ENCODE measurements at places on chromosomes 2 and 18.

- peak; percentile 27 for DNase-seq
Observed at GRCh38 chr18:59085797-59086196, 53.9 kb upstream of the SEC11C start.

DNA sequence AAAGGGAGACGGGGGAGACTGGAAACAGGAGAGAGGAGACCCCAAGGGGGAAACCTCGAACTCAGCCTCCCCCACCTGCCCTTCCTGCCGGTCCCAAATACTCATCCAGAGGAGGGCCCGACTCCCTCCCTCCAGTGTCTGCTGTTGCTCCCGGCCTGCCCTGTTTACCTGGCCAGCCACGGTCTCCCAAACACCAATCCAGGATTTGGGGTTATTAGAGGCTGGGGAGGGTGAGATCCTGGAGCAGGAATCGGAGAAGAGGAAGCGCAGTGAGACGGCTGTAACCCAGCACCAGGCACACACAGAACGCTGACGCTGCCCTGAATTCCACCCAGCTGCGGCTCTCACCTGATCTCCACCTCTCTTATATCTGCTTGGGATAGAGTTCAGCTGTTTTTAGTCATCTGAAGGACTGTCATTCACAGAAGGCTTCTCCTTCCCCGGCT lies 213.0 kb downstream of the TNS1 start:
- DNase-seq = no peak

GRCh38 chr2:139165601-139166000 lies 385.4 kb upstream of the NXPH2 start:
- no peak for DNase-seq

DNA sequence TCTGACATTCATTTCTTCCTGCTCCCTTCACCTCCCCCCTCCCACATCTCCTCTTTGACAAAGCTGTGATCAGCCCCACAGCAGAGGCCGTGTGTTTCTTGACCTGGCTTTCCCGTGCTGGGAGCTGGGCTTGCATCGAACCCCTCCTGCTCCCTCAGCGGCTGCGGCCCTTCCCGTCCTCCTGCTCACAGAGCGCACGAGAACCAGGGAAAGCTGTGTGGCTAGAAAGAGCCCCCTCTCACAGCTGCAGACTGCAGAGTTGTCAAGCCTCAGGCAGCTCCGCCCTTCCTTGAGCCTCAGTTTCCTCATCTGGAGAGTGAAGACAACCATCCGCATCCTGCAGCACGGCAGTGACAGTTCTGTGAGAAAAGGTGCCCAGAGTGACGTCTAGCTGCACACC lies 65.7 kb upstream of the GLI2 start:
- no peak for DNase-seq

- no peak for DNase-seq
Observed at GRCh38 chr2:16686641-16687040, 21.0 kb upstream of the CYRIA start.

DNA sequence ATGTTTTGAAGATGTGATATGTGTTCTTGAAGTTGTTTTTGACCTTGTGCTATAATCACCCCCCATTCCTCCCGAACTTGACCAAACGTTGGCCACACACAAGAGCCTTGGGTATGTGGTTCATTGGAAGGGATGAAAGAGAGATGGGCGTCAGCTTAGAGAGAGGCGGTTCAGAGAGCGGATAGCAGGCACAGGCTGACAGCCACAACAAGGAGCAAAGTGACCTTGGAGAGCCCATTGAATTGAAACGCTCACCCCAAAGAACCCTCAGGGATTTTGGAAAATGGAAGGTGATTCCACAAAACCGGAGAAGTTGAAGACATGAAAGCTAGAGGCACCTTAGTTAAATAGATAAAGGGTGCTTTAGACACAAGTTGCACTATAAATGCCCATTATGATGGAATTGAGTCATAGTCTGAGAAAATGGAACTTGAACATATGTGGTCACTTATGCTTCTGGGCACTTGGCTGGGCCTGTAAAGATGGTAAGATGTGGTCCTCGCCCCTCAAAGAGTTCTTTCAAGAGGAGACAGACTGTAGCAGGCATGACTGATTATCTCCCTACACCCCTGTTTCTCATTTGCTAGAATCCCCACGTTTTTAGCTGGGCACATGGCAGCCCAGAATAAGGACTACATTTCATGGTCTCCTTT lies 188.5 kb upstream of the HAAO start:
- no peak for DNase-seq

DNA sequence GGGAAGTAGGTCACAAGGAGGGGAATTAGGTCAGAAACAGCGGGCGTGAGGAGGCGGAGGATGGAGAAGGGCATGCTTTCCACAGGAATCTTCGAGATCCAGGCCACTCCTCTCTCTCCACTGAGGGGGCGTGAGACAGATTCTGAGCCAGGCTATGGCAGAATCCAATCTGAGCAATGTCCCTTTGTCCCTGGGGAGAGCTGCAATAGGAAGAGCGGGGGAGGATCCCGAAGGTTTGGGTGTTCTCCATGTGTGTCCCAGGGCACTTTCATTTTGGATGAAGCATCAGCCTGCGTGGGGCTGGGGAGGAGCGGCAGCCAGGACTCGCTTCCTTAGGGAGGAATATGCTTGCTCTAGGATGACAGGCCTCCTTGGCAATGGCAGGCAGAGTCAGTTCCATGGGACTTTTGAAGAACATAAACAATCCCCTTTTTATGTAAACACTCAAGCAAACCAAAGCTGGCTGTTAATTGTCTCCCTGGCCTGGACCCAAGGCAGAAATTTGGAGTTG lies 84.0 kb downstream of the LIPG start:
- DNase-seq = peak; percentile 63

DNA sequence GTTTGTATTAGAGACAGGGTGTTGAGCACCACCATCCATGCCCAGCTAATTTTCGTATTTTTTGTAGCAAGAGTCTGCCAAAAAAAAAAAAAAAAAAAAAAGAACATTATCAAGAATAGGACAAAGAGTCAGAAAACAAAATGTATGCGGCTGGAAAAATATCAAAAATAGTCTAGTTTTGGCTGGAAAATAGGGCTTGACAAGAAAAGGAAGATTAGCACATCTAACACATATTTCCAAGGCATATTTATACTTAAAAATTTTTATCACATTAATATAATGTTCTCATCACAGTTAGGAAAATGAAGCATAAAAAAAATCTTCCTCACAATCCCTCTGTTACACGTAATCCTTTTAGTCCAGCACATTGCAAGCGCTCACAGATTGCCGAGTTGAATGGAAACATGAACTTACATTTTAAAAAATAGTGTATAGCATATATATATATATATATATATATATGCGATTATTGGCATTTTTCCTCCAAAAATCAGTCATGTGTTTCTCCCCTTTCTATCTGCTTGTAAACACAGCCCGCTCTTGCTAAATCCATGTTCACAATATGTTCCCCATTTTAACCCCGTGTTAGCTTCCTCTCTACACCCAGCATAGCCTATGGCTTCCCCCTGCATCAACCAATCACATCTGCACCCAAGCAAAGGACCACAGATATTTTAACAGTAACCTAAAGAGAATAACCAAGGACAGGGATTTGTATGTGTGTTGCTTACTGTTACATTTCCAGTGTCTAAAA lies 183.0 kb downstream of the AFF3 start:
- no peak for DNase-seq

GRCh38 chr2:101753720-101754490 lies 56.4 kb downstream of the MAP4K4 start:
- no peak for DNase-seq

DNA sequence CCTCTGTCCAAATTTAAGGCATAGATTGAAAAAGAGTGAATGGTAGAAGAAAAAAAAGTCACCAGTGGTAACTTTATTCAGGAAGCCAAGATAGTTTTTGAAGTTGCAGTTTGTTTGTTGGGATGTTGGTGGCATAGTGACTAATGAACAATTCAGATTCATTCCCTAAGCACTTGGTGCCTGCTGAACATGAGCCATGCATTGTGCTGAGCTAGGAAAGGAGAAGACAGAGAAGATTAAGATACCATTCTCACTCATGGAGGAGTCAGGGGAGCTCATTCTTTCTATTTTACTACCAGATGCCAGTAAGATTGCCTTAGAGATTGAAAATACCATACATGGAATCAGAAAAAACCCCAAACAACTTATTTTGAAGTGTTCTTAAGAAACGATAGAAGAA lies 25.1 kb downstream of the MEIS1 start:
- DNase-seq = no peak

DNA sequence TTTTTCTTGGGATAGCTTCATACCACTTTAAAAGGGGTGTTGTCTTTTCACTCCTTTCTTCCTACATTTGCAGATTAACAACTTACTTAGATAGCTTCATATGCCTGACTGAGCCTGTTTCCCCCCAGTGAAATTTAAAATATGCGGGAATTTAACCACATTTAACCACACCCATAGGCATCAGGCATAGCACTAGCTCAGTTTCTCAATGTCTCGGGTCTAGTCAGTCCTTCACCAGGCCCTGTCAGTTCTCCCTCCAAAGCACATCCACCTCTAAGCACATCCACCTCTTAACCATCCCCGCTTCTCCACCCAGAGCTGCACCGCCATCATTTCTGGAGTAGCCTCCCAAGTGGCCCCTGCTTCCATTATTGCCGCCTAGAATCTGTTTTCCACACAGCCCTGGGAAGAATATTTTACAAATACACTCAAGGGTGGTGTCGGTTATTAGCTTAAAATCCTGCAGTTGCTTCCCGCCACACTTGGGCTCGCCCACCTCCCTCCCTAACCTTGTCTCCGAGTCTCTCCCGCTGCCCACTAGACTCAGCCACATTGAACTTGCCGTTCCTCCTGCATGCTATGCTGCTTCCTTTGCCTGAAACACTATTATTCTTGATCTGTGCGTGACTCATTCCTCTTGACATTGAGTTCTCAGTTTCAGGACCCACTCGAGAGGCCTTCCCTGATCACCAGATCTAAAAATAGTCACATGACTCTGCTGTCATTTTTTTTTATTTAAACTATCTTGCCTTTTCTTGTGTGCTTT lies 68.3 kb downstream of the SPTBN1 start:
- no peak for DNase-seq

- DNase-seq = no peak
Observed at GRCh38 chr2:154375579-154375931, 322.9 kb upstream of the KCNJ3 start.

DNA sequence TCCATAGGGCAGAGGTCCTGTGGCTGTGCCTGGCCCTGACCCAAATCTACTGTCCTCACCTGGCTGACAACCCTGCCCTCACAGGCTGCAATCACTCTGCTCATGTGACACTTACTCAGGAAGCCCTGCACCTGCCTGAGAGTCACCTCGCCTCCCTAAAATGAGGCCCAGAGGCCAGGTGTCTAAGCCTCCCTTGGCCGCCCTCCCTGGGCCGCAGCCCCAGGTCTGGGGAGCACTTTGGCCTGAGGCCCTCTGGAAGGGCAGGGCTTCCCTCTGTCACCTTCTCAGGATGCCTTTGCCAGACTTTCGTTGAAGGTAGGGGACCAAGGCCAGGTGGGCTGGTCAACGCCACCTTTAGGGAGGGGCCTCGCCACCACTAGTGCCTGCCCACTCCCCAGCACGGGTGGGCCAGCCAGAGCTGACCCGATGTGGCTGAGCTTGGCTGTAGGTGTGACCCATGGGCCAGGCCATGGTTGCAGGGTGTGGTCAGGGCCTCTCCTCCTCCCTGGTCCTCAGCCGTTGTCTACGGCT lies 6.1 kb upstream of the GPC1 start:
- DNase-seq = no peak

DNA sequence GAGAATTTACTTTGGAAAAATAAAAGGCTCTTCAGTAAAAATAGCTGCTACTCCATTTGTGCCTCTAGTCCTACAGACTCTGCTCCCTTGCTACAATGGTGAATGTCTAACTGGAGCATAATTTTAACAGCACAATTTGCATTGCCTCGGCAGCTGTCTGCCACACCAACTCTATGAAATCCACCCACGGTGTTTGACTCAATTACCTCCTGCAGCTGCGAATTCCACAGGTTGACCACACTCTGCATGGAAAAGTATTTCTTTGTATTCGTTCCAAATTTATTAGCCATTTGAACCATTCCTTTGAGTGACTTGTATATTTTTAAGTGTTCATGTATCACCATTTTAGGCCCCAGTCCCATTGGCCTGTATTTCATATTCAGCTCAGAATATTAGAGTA lies 182.1 kb upstream of the CCDC68 start:
- DNase-seq = no peak

DNA sequence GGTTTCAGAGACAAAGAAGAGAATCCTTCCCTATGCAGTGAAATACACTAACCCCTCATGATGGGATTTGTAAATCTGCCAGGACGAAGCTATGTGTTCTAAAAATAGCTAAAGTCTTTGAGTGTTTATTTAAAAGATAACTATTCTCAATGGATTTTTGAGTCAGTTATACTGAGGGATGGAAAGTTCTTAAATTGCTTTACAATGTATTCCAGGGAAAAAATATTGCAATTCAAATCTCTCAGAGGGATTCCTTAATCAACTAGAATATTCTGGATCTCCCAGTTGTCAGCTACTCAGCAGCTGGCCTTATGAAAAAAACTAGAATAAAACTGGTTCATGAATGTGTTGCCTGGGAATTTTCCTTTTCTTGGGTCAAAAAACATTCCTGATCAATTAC lies 312.4 kb downstream of the PLCL1 start:
- no peak for DNase-seq

- DNase-seq = no peak
Observed at GRCh38 chr2:68390586-68390985, 25.5 kb downstream of the PLEK start.

- DNase-seq = peak; percentile 94
Observed at GRCh38 chr2:65435625-65436168, 3.3 kb upstream of the SPRED2 start.

DNA sequence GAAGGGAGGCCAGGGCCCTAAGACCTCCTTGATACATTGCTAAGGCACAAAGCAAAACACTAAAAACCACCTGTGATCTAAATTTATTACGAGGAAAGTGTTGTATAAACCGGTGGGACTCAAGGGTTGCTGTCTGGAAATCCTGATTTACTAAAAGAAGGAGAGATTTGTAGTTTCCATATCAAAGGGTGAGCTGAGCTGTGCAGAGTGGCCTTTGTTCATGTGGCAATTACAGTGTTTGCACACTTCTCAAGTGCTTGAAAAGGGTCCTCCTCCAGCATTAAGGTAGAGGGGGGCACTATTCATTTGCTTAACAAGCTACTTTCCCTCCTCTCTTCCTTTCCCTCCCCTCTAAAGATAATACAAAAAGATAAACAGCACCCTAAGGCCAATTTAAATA lies 30.5 kb upstream of the ITGA4 start:
- no peak for DNase-seq

DNA sequence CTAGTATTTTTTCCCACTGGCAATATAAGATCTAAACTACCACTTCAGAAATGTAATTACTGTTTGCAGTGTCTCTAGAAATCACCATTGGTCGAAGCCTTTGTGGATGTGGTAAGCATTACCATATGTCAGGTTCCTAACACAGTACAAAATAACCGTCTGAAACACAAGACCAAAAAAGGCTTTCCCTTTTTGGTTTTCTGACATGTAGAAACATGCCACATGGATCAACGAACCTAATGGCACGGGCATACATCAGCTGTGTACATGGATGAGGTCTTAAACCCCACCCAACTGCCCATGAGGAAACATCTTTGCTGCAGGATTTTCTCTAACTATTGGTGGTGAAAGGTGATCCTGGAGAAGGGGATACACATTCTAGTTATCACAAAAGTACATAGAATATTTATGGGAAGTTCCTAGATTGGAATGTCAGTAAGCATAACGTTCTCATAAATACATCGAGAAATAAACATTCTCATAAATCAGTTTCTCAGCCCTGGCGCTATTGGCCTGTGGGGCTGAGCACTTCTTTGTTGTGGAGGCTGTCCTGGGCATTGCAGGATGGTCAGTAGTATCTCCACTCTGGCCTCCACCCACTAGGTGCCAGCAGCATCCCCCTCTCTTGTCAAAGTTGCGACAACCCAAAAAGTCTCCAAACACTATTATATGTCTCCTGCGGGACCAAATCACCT lies 9.0 kb downstream of the VIT start:
- DNase-seq = no peak

Measured in AG08396 (cell line).